Glomerular endothelial cell (primary cell): ENCODE measurements at places on chromosomes 5 and 9.

DNA sequence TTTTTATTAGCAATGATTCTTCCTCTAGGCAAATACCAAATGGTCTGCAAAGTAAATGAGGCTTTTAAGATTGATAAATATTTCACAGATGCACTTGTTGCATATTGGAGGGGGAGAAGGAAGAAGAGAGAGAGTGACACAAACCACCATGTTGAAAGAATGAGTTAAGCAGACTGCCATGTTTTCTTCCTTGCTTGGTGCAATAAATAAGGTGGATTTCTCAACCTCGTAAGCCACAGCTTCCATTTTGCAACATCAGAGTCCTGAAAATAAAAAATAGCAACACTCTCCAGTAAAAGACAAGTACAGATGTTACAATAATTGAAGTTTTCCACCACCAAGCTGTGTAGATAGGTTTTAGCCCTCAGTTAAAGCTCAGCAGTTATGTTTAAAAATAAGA, 202.9 kb downstream of the SGCD start:
- DNase-seq = no peak

DNA sequence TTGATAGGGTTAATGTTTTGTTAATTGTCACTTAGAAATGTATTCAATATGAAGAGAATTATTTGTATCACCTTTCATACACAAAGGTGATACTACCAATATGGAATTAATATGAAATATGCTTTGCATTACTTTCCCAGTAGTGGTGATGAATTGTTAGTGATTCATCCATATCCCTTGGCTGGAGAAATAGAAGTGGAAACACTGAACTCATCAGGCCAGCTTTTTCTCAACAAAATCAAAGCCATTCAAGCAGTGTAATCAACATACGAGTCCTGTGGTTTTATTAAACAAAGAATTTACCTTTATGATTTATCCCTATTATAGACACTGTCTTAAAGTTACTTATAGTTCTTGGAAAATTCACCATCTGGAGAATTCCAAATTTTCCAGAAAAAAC, 264.0 kb upstream of the MEF2C start:
- DNase-seq = no peak

DNA sequence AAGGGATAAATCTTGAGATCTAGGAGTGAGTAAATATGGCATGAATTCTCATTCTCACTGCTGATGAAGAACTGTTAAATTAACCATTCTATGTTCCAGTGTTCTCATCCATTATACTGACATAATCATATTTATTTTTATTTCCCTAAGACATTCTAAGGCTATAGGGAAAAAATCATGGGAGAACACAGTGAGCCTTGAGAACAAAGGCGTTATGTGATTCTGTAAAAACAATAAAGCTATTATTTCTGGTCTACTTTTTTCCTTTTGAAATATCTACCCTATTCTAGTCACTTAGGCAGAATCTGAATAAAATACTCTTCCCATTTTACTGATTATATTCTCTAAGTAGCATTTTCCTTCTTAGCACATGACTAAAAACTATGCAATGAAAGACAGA, 155.7 kb upstream of the ADAMTS16 start:
- DNase-seq = no peak

DNA sequence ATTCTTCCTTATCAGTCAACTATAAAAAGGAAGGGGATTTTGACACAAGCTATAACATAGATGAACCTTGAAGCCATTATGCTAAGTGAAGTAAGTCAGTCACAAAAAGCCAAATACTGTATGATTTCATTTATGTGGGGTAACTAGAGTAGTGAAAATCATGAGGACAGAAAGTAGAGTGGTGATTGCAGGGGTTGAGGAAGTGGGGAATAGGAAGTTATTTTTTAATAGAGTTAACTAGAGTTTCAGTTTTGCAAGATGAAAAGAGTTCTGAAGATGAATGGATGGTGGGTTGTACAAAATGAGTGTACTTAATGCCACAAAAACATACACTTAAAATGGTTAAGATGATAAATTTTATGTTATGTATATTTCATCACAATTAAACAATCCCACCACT, 65.4 kb upstream of the FAM174A start:
- DNase-seq = no peak

- no peak for DNase-seq
These were observed 4.0 kb upstream of the TEX48 start for GRCh38 chr9:114685951-114686350.

- no peak for DNase-seq
These were observed 13.6 kb upstream of the HAVCR1 start for GRCh38 chr5:157072508-157072907.

GRCh38 chr9:9625248-9625647, 987.6 kb downstream of the PTPRD start:
- no peak for DNase-seq

GRCh38 chr5:57452885-57453284, 29.7 kb downstream of the ACTBL2 start:
- DNase-seq = no peak

GRCh38 chr9:7033076-7034045, 275.6 kb downstream of the KDM4C start:
- DNase-seq = no peak

DNA sequence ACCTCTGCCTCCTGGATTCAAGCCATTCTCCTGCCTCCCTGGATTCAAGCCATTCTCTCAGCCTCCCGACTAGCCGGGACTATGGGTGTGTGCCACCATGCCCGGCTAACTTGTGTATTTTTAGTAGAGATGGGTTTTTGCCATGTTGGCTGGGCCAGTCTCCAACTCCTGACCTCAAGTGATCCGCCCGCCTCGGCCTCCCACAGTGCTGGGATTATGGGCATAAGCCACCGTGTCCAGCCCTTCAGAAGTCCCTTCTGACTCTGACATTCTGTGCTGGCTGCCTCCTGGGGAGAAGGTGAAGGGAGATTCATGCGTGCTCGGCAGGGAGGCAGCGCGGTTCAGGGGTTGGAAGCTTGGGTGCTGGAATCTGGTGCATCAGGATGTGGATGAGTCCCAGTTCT, 28.8 kb downstream of the PRRX2 start:
- DNase-seq = no peak

GRCh38 chr5:52706775-52707174, 80.9 kb upstream of the ITGA1 start:
- DNase-seq = no peak

DNA sequence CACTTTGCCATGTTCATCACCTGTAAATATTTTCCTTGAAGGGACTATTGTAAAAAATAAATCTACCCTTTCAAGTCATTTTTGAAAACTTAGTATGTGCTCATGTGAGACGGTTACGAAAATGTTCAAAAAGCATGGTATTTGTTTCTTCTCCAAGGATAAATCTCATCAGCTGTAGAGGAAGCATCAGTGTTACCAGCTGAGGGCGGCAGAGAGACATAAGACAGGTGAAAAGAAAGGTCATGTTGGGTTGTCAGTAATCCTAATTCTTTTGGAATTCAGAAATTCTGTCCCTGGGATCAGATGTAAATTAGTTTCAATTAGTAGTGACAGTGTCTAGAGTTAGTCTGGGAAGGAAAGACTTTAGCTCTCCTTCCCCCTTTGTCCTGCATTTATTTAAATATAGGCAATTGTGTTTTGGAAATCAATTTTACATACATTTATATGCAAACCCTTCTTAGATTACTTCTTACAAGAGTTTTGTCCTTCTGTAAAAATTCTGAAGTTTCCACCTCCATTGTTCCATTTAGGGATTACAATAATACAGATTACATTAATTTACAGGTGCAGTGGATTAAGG, 791.9 kb upstream of the CDH6 start:
- DNase-seq = no peak

DNA sequence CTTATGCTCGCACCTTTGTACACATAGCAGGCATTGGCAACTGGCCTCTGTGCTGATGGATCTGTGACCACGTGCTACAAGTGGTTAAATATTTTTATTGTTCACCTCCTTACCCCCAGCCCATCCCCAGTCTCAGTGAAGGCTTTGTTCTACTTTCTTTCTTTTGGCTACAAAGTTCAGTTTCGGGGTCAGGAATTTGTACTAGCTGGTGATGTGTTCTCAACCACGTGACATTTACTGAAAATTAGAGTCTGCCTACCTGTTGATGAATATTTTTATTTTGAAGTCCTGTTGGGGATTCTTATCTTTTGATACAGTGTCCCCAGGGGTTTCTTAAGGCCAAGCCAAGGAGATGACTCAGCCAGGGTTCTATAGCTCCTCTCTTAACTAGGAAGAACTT, 47.8 kb downstream of the C9orf57 start:
- DNase-seq = no peak

- no peak for DNase-seq
These were observed 48.5 kb downstream of the MFAP3 start for GRCh38 chr5:154087260-154087659.

GRCh38 chr5:143791848-143792731, 19.9 kb upstream of the HMHB1 start:
- DNase-seq = no peak

GRCh38 chr9:89461265-89461664, 36.6 kb downstream of the SEMA4D start:
- DNase-seq = no peak

- peak; percentile 92 for DNase-seq
These were observed 7.6 kb downstream of the IFNB1 start for GRCh38 chr9:21070171-21070571.

GRCh38 chr5:53173083-53173482, 63.5 kb upstream of the MOCS2 start:
- no peak for DNase-seq

- no peak for DNase-seq
These were observed 50.3 kb upstream of the HMHB1 start for GRCh38 chr5:143761663-143762062.

DNA sequence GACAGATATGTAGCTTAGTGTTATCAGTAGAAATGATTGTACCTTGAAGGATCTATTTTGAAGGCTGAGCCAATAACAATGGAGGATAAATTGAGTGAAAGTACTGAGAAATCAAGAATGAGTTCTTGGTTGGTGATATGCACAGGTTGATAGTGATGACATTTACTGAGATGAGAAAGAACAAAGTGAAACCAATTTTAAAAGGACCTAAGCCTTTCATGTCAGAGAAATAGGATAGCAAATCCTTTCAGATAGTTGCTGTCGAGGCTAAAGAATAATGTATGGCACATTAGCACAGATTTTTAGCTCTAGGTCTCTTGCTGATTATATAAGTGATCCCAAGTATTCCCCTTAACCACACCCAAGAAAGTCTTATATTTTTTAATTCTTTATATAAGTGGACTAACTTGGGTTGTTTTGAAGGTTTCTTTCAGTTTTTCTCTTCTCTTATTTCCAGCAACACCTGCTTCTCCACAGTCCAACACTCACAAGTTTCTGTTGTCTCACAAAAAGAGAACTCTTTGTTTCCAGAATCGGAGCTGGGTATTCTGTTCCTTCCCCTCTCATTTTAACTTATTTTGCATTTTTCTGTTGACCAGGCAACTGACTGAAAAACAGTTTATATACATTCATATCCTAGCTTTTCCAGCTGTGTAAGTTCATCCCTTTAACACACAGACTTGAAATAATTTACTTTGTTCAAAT, 286.9 kb upstream of the ATP10B start:
- no peak for DNase-seq

GRCh38 chr9:100294806-100295205, 57.9 kb downstream of the TEX10 start:
- DNase-seq = no peak

DNA sequence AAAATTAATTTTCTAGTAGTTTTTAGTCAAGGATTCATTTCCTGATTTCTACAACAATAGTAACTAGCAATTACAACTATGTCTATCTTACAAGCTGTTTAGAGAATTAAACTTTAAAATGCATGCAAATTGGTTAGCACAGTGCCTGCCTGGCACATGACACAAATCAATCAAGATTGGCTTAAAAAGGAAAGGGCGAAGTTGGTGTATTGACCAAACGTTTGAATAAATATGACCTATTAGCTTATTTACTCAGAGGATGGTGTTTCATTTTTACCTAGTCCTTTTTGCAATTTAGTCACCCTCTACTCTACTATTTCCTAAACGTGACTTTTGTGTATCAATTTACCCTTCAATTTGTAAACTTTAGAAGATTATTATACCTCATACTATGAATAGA, 83.5 kb downstream of the GDA start:
- no peak for DNase-seq

DNA sequence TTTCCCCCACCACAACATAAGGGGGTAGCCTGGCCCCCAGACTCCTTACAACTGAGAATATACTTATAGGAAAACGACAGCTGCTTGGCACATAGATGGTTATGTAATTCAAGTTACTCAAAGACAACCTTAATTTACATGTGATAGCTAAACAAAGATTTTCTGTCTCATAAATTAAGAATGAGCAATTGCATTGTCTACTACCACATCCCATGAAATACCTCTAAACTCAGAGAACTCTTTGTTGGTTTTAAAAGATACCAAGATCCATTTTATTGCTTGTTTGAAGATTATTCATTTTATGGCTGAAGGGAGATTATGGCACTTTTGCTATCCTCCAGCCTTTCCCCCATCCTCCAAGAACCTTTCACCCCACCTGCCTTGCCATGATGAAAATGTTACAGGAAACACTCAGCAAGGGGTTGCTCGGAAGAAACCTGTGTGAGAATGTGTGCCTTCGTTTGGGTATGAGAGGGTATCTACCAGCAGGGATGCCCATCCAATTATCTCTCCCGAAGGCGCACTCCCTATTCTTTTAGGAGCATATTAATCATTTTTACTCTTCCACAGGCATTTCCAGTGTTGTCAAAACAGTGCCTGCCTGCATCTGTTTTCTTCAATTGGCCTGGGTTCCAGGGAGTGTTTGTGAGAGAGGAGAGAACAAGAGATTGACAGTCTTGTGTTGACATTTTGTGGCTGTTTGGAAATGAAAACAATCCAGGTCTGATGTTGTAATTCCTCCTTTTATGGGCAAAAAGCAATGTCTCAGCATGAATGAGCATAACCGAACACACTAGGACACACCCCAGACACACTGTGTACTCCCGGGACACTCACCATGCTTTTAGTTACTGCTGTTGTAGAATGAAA, 208.0 kb upstream of the ANKRD55 start:
- DNase-seq = no peak

DNA sequence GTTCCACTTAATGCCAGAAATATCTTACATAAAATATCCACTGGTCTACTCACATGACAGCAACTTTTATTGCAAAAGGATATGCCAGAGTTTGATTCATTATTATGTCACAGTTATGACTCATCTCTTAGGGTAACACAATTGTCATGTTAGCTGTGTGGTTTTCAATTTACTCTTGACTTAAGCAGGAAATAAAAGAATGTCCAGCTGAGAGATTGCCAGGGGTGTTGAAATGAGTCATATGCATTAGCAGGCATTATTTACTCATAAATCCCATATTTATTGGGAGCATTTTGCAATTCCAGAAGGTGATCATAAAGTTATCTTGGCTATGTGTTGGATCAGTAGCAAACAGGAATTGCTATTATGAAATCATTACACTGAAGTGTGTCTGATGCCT, 1164.6 kb upstream of the CDH18 start:
- peak; percentile 95 for DNase-seq
